Thoracic aorta (tissue), 2 donors: ENCODE measurements at places on chromosomes 2 and 18.

DNA sequence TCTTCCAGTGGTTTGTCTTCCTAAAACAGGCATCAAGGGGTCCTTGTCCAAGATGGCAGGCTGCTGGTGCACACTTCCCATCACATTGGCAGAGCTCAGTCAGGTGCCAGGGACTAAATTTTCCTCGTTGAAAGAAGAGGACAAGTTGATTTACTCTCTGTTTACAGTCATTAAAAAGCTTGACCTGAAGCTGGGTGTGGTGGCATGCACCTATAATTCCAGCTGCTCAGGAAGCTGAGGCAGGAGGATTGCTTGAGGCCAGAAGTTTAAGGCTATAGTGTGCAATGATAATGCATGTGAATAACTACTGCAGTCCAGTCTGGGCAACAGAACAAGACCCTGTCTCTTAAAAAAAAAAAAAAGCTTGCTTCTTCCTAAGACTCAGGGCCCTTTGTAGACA lies 3.6 kb upstream of the PLB1 start:
- no peak for DNase-seq

GRCh38 chr2:105042189-105042588 lies 4.3 kb downstream of the MRPS9 start:
- DNase-seq = no peak

DNA sequence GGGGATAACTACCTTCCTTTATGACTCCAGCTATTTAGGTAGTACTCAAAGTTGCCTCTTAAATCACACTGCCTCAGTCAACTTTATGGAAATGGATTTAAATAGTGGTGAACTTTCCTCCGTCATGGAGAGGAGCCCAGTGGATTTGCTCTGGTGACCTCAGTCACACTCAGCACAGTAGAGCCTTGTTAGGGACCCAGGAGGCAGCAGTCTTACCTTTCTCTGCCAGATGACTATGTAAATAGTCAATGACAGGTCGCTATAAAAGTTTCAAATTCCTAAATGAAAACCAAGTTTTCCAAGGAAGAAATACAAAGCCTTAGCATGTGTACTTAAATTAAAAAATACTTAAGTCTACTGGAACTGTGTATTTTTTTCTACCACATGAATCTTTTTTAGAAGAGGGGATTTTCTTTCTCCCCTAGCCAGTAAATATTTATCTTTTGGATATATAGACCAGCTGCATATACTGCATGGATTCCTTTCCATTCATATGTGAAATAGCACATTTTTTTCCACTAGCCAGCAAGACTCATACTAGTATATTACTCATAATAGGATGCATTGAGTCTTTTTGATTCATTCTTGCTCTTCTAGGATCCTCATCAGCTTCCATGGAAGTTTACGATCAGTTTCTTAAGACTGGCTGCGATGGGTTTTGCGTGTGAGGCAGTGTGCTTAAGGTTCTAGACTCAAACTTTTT lies 147.1 kb downstream of the FMNL2 start:
- DNase-seq = no peak

DNA sequence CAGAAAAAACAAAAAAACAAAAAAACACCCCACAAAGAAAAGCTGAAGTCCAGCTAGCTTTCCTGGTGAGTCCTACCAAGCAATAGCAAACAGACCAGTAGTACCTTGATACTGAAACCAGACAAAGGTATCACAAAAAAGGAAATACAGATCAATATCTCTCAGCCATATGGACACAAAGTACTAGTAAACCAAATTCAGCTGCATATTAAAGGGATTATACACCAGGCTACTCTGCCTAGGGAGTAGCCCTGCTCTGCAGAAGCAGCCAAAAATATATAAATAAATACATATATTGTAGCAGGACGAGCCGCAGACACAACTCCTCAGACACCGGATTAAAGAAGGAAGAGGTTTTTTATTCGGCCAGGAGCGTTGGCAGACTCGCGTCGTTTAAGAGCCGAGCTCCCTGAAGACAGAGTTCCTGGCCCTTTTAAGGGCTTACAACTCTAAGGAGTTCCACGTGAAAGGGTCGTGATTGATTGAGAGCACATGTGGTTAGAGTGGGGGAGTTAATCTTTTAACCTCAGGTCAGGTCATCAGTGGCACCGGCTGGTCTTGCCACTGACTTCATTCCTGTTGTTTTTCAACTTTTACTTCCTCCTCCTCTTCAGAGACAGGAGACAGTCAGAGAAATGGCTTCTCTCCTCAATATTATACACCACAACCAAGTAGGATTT lies 38.4 kb upstream of the DTNB start:
- no peak for DNase-seq

DNA sequence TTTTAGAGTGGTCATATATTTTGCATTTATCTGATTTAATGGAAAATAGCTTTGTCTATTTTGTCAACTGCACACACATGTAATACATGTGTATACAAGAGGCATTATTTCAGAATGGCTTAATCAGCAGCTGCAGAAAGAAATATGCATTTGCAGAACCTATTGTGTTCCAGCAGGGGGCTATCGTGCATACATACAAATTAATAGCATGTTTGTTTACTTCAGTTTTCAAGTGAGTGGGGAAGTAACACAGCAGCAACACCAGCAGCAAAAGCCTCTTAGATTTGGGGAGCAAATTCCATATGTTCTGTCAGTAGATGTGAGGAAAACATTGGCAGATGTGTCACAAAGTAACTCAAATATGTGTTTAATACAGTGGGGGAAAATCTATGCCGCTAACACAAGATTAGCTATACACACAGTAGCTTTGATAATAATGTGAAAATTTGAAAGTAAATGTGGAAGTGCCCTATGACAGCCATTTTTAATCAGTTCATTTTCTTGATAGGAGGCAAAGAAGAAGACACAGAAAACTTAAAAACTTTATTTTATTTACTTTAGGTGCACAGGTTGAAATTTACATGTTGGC lies 218.1 kb downstream of the WDR7 start:
- no peak for DNase-seq

DNA sequence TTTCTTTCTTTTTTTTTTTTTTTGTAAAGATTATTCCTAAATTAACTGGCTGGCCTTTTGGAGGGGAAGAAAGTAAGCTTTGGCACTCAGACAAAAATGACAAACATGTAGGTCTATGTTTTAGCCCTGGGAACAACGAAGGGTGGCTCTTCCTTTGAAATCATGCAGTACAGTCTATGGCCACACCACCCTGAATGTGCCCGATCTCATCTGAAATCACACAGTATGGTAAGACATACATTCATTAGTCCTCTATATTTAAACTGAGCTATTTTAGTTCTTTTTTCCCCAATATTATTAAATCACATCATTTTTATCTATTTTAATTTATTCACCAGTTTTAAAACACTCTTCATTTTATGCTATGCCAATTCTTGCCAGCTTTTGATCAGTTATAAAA lies 48.2 kb downstream of the PLA2R1 start:
- DNase-seq = no peak

DNA sequence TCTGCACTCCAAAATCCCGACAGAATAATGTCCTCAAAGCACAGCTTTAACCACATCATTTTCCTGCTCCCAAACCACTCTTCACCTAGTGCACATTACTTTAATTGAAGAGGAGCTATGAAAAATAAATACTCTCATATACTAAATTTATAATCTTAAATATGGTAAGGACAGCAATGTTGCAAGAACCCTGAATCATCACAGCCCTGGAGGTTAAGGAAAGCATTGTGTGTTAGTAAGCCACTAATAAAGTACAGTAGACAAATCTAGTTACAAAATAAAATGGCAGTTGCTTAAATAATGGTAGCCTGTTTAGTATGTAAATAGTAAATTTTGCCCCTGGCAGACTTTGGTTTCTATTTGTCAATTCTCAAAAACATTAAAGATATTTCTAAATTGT lies 27.0 kb upstream of the CCDC178 start:
- DNase-seq = no peak
